Esophagus (tissue), 2 donors: ENCODE measurements at places on chromosomes 6 and 20. TPM values are rescaled to one million over a fixed set of nuclear protein-coding genes. Genes with fewer than 3 reads are reported as not detected.

The MUC21 gene
- 912 TPM for polyA plus RNA-seq

The MAK gene
- polyA plus RNA-seq, result 0.02 TPM

The ADGB gene
- not detected for polyA plus RNA-seq

The GSTA3 gene
- 0.13 TPM for polyA plus RNA-seq

The BPIFB6 gene
- polyA plus RNA-seq, result not detected

The MCHR2 gene
- not detected for polyA plus RNA-seq

The PI3 gene
- 2,639 TPM for polyA plus RNA-seq

The BTNL2 gene
- polyA plus RNA-seq, result not detected

The NRSN1 gene
- polyA plus RNA-seq, result 0.04 TPM
